ENCODE measurements at places on chromosomes 6 and 20. TPM values are rescaled to one million over a fixed set of nuclear protein-coding genes. Genes with fewer than 3 reads are reported as not detected.

GRCh38 chr20:10111959-10112250 lies 77.1 kb downstream of the ANKEF1 start:
- no peak for DNase-seq

- DNase-seq = no peak
These were observed 218.4 kb upstream of the GGTLC1 start for GRCh38 chr20:24206995-24207394.

The PXMP4 gene
- polyA plus RNA-seq = 8.0 TPM

GRCh38 chr6:168415993-168416530 lies 24.9 kb upstream of the SMOC2 start:
- no peak for DNase-seq

DNA sequence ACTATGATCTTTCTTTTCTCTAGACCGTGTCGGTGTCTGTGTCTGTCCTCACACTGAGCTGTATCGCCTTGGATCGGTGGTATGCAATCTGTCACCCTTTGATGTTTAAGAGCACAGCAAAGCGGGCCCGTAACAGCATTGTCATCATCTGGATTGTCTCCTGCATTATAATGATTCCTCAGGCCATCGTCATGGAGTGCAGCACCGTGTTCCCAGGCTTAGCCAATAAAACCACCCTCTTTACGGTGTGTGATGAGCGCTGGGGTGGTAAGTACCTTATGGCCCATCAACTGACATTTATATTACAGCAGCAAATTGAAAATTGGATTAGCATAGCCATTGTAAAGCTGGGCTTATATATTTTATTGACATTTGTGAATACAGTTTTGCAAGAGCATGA lies 72.2 kb upstream of the GFRAL start:
- no peak for DNase-seq

Measured in endothelial cell of umbilical vein (primary cell).